ENCODE measurements at places on chromosomes 2 and 18.

DNA sequence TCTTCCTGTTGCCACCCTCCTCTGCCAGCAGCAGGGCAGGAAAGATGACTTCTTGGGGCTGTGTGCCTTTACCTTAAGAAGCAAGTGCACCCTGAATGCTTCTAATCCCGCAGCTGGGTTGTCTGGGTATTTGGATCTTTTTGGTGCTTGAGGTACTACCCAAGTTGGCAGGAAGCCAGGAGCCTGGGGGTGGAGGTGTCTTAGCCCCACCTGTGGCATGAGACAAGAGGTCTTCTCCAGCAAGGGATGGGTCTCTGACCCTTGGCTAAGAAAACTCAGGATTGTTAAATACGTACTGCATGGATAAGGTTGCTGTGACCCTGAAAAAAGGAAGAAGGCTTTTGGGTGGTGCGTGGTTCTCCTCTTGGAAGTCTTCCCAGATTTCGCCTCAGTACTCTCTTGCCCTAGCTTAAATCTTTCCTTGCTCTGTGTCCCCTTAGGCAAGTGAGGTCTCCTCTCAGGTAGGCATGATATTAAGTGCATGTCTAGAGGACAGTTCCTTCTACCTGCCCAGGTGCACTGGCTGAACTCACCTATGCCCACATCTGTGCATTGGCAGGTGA is 4.3 kb downstream of the HPCAL1 start:
- no peak for DNase-seq

DNA sequence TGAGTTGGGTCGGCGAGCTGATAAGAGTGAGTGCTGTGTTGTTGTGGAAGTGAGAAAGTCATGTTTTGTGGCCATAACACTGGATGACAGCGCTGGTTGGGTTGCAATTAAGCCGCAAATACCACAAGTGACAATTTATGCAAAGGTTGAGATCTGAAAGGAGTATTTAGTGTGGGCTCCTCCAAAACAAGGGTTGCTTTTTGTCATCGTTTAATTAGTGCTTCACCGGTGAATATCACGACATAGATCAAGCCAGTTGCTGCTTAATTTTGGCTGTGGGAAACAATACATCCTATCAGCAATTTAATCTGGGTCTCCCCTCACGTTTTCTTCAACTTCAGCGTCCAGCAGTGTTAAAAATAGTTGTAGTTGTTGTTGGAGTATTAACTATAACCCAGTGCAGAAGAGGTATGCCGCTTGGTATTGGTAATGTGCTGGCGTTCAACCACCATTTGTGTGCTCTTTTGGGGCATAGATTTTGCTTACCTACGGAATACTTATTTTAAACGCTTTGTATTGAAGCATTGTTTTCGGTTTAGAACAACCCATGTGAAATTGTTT is 662 bp downstream of the ACVR2A start:
- DNase-seq: peak; percentile 14

DNA sequence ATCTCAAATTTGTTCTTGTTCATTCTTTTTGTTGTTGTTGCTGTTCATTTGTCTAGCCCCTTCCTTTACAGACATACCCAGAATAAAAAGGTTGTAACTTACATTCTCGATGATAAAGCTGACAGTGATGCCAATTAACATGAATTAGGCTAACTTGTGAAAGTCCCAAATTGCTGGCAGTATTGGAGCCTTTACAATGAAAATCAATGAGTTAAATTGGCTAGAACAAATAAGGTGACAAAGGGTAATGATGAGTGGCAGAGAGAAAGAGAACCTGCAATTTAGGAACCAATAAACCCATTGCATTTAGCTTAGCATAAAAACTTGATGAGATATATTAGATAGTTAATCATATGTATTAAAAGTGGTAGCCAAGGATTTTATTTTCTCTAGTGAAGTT is 521.0 kb downstream of the ADCYAP1 start:
- DNase-seq: no peak

GRCh38 chr2:237962432-237963084 is 4.3 kb upstream of the UBE2F start:
- DNase-seq: no peak

DNA sequence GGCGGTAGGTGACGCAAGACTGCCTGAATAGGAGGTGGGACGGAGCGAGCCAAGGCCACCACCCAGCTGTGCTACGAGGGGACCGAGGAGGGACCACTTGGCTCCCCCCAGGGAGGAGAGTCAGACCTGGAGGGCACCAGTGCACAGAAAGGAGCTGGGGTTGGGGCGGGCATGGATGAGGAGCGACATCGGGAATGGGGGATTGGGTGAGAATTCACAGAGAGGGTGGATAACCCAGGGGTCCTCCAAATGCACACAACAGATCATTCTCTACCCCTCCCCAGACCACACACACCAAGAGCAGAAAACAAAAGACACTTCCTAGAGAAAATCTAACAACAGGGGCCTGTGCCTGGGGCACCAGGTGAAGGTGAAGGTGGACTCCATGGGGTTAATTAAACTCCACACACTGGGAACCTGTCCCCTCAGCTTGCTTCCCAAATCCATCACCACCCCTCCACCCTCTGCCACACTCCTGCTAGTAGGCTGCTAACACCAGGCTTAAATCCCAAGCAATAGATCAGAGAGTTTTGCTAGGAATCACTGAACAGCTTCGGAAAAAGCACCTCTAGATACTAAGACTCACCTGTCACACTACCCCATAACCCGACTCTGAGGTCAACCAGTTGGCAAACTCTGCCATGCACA is 274.6 kb downstream of the EIPR1 start:
- DNase-seq: no peak

- peak; percentile 32 for DNase-seq
Observed at GRCh38 chr2:149313512-149313972, 16.8 kb upstream of the LYPD6 start.

DNA sequence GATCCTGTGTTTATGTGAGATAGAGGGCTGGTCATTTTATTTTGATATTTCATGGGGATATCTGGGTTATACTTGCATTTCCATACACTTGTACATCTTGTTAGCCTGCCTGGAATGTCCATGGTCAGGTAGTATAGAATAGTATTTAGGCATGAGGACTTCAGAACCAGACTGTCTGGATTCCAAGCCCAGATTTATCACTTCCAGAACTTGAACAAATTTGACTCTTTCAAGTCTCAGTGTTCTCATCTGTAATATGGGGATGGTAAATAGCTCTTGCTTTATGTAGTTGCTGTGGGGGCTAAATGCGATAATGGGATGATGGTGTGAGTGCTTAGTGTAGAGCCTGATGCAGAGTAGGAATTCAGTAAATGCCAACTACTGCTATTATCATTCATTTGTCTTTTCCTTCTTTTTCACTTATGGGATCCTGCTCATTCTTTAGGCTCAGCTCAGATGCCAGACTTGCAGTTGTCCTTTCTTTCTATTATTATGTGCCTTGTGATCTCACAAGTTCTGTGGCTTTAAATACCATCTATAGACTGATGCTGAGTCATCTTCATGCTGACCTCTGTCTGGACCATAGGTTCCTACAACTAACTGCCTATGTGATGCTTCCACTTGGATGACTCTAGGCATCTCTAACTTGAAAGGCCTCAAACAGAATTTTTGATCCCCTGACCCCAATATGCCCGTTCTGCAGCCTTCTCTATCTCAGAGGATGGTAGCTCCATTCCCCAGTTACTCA is 67.4 kb downstream of the POLE4 start:
- no peak for DNase-seq

- no peak for DNase-seq
Observed at GRCh38 chr2:146615778-146616177, 1229.1 kb upstream of the ACVR2A start.

DNA sequence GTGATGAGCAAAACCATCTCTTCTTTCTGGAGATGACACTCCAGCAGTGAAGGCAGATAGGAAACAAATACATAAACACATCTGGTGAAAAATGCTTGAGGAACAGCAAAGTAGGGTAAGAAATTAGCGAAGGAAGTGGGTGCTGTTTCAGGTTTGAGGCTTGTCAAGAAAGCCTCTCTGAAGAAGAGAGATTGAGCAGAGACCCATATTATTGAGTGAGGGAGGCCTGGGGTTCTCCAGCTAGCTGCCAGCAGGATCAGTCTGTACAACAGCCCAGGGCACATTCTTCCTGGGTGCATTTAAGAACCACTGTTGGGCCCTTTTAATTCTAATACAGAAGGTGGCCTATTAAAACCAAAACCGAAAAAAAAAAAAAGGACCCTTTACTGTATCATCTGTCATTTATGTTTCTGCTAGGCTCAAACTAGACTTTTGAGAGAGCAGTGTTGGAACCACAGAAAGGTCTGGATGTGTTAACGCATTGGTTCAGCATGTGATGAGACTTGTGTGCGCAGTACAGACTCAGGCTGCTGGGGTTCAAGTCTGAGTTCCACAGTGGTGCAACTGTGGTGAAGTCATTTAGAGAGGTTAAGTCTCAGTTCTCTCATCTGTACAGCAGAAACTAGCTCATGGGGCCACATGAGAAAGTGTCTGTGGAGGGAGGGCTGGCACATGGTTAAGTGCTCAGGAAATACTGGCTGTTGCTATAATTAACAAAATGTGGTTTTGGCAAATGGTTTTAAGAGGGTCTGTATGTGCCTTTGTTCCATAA is 28.9 kb downstream of the MGAT5 start:
- no peak for DNase-seq

DNA sequence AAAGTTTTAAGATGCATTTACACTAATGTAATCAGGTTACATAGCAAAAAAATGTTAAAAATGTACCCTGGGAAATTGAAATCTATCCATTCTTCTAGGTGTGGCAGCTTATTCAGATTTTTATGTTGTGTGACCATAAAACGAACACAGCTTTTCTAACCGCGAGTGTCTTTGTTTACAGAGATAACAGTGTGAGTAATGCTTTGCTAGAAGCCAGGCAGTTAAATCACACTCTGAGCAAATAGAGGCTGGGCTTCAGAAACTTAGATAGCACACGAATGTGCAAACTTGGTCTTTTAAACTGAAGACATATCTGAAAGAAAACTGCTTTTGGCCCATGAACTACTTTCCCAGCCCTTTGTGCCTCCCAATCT is 116.1 kb downstream of the SPTBN1 start:
- DNase-seq: peak; percentile 79

- peak; percentile 61 for DNase-seq
Observed at GRCh38 chr2:164721430-164721829, 100.1 kb upstream of the GRB14 start.

DNA sequence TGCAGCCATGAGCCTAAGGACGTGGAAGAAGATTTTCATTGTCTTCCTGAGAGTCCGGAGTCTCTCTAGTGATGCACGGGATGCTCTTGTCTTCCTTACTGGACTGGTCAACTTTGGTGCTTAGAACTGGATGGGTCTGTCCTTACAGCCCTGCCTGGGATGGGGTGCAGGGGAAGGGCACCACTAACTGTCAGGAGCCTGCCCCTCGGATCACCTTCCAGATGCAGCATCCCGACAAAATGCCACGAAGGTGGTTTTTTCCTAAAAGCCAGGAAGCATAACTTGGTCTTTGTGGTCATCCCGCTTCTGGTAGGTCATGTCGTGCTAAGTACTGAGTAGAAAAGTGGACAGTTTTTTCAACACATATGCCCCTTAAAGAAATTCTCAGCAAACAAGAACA is 207.4 kb upstream of the TWIST2 start:
- no peak for DNase-seq

DNA sequence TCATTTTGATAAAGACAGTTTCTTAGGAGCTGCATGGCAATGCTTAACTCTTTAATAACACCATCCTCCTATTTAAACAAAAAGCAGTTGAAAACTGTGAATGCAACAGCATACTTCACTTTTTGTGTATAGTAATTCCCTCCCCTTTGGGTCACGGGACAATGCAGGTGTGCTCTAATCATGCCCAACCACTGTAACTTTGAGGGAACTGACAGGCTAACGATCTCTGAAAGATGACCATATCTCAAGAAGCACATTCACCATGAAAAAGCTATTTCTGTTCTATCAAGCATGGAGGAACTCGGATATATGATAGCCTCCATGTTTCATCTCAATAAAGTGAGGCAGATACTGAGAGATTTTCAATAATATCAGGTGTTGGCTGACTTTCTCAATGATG is 81.1 kb upstream of the CD226 start:
- no peak for DNase-seq

DNA sequence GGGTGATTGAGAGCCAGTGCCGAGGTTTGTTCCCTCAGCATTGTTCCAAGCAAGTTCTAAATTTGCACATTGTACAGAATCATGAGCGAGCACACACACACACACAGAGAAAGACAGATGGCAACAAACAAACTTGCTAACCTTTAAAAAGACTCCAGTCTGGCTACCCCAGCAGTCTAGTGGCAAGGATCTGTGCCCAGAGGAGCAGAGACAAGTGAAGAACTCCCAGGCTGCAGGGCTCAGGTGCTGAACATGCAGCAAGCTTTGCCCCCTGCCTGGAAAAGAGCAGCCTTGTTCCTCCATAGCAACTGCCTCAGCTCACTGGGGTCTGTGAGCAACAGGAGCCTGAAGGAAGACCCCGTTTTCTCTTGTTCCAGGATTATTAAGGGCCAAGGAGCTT is 169.2 kb upstream of the CCDC68 start:
- DNase-seq: no peak

Data from cardiac fibroblast (primary cell).